ENCODE measurements at places on chromosomes 11 and 22.

DNA sequence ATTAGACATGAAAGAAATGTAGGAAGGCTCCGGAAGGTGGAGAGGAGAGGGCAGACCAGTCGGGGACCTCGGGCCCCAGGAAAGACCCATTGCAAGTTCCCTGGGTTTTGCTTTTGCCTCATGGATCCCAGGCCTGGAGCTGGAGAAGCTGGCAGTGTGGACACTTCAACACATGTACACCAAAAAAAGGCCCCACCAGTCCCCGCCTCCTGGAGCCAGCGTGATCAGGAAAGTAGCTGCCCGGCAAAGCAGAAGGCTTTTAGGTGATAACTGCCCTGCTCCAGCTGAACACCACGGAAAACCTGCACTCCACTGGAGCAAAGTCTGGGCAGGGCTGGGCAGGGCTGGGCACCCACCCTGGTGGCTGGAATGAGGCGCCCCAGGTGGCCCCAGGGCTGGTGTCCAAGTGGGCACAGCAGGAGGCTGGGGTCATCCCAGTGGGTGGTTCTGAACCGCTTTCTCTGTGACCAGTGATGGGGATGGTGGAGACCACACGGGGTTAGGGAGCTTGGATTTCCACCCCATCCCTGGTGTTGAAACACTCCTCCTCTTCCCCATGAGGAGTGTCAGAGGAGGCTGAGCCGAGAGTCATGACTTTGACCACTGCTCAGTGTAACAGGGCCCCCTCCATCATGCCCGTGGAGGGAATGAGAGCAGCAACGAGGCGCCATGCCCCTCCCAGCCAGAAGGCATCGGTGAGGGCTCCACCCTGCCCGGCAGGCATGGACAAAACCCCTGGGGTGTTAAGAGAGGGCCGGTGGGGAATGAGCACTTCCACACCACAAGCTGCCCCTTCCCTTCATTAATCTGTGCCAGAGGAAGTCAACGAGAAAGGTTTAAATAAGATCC, 16.9 kb upstream of the MUC5AC start:
- no peak for DNase-seq

- DNase-seq: no peak
Measured at GRCh38 chr22:46090631-46091201, 59.6 kb upstream of the PPARA start.

DNA sequence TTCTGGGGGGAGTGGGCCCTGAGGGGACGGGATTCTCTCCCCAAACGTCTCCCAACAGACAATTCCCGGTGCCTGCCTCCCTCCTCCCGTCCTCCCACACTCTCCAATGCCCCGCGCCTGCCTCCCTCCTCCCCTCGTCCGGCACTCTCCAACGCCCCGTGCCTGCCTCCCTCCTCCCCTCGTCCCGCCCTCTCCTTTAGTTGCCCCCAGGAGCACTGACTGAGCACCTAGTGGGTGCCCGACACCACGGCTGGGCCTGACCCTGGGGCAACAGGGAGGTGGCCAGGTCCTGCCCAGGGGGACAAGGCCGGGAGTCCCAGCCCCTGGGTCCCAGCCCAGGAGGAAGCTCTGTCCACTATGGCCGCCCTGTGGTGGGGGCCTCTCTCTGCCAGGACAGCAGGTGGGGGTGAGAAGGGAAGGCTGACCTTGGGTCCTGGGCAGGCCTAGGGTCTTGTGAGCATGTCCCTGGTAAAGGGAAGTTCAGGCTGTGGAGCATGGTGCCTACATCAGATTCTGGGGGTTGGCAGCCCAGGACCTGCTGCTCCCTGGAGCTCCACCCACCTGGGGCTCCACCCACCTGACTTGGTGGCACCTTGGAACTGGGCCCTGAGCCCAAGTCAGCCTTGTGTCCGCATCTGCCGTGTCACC, 942.3 kb downstream of the BRD1 start:
- no peak for DNase-seq

- no peak for DNase-seq
Measured at GRCh38 chr11:910044-910588, 494 bp downstream of the CHID1 start.

GRCh38 chr11:121841487-121842191, 274.4 kb downstream of the BLID start:
- no peak for DNase-seq

GRCh38 chr22:27780161-27780575, 21.4 kb downstream of the MN1 start:
- no peak for DNase-seq

DNA sequence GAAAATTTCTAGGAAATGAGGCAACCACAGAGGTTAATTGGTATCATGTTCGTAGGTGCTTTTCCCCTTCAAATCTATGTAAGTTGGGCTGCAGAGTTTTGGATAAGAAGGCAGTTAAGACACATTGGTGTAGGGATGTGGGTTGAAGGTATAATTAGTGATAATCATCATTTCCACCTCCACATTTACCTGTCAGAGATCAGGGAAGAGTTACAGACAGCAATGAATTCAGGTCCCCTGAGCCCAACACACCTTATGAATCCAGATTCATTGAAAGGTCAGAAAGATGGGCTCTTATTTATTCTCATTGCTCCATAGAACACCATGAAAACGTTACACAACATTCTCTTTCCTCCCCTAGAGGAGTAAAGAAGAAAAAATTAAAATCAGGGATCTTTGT, 308.7 kb downstream of the C11orf87 start:
- DNase-seq: no peak

DNA sequence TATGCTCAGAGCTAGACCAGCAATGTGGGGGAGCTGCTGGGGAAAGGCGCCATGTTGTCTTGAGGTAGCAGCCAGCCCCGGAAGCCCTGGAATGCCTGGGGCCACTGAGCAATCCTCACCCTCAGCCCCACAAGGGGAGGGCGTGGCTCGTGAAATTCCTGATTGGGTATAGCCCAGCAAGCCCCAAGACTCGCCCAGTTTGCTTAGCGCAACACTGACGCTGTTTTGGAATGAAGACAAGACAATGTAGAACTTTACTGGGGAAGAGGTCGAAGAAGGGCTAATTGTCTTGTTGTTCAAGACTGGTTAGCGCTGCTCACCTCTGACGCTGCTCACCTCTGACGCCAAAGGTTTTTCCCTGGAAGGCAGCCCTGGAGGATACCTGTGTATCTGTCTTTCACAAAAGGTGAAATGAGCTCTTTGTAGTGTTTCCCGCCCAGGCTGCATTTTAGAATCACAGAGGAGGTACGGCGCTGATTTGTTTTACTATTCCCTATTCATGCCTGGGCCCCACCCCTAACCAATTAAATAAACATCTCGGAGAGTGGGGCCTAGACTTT, 47.6 kb downstream of the ST3GAL4 start:
- no peak for DNase-seq

GRCh38 chr11:81004576-81004975, 1563.7 kb upstream of the TENM4 start:
- no peak for DNase-seq

GRCh38 chr11:28514391-28514790, 406.2 kb downstream of the METTL15 start:
- no peak for DNase-seq

- no peak for DNase-seq
Measured at GRCh38 chr11:99911116-99911515, 776.0 kb upstream of the ARHGAP42 start.

DNA sequence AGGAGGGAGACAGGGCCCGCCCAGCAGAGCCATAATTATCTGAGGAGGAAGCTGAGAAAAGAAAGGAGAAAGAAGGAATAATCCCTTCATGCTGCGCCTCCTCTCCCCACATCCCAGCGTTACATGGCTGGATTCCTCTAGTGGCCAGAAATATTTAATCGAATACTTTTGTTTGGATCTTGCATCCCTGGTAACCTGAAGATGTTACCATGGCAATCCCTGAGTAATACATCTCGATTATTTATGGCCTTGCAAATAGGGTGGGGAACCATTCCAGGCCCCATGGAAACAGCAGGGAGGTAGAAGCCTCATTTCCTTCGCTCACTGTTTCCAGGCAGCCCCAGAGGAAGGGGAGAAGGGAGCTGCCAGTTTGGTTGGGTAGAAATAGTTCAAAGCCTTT, 357.7 kb downstream of the BUD13 start:
- DNase-seq: no peak

DNA sequence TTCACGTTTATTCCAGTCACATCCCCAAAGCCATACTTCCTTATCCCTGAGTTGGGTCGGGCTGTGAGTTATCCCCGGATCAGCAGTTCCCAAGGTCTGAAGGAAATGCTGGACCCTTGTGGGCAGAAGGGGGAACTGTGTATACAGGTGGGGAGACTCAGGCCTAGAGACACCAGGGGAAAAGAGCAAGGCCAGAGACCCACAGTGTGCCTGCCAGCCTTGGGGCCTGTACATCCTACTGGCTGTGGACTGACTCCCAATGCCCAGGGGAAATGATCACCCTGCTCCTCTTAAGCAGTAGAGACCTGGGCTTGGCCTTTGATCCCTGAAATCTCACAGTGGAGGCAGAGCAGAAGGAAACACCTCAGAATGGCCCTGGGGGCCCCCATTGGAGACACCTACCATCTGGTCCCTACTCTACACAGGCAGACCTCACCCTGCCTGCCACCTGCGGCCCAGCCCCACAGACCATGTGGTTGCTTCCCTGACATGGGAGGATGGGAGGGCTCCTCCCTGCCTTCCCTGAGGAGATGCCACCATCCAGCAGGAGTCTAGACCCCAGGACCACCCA, 1.3 kb downstream of the SELENOM start:
- DNase-seq: no peak

GRCh38 chr11:61254403-61255025, 13.5 kb downstream of the PGA5 start:
- peak; percentile 38 for DNase-seq

GRCh38 chr11:64152841-64153691, 12.8 kb downstream of the MACROD1 start:
- peak; percentile 42 for DNase-seq

DNA sequence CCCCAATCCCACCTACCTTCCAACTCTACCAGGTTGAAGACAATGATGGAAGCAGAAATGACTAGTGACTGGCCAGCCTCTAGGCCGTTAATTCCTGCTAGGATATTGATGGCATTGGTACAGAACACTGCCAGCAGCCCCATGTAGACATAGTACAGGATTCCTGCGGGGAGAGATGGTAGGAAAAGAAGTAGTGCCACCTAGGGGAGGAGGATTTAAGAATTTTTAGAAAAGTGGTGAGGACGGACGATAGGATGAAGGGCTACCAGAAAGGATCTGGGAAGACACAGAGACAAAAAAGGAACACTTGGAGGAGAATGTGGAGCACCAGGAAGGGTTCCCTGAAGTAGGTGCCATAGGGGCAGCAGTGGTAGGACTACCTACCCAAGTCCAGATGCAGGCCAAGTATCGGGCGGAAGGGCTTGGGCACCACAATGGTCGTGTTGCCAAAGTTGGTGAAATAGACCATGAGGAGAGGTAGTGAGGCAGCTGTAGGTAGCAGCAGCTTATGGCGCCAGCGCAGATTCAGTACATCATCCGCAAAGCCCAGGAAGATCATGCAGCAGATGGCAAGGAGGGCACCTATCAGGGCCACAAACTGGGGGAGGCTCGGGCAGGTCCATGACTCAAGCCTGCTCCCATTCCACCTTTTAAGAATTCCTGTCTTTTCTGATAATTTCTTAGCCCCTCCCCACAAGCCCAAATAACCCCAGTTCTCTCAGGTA, 1.2 kb downstream of the DPAGT1 start:
- no peak for DNase-seq

GRCh38 chr22:31944700-31945442, 536 bp downstream of the YWHAH start:
- DNase-seq: peak; percentile 70

DNA sequence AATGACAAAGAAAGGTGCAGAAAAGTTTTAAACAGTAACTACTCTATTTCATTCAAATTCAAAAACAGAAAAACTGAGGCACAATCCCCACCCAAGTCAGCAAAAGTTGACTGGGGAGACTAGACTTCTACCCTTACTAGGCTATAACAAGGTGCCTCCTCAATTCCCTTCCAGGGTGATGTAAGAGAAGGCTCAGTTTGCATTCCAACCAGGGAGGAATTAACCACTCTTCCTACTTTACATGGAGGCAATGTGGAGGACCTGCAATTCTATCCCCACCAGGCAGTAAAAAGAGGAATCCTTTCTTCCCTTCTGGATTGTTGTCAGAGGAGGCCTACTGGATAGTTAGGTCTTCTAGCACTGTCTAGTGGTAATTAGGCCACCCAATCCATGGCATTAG, 26.1 kb downstream of the TYR start:
- no peak for DNase-seq

GRCh38 chr11:111388420-111388819, 9.3 kb upstream of the POU2AF1 start:
- no peak for DNase-seq

DNA sequence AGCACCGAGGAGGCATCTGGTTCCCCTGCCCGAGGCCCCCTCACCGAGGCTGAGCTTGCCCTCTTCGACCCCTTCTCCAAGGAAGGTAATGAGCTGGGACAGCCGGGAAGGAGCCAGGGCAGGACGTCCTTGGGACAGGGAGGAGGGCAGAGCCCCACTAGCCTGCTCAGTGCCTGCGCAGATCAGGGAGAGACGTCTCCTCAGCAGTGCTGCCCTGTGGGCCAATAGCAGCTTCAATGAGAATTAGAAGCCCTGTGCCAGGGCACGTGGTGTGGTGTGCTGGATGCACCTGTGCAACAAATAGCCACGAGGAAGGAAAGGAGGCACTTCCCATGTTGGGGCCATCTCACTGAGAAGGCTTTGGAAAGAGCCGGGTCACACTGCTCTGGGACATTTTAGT, 5.4 kb upstream of the SAC3D1 start:
- DNase-seq: no peak

- DNase-seq: no peak
Measured at GRCh38 chr11:11243590-11244469, 109.2 kb downstream of the CSNK2A3 start.

GRCh38 chr11:22193348-22194051, 615 bp downstream of the ANO5 start:
- DNase-seq: peak; percentile 50

- no peak for DNase-seq
Measured at GRCh38 chr11:47667135-47667534, 24.8 kb upstream of the MTCH2 start.

- no peak for DNase-seq
Measured at GRCh38 chr11:130071211-130071712, 1.6 kb downstream of the APLP2 start.
